ENCODE measurements at places on chromosomes 5 and 9. TPM values are rescaled to one million over a fixed set of nuclear protein-coding genes. Genes with fewer than 3 reads are reported as not detected.

Gene CATSPER3
- 0.40 TPM for total RNA-seq

Gene SERF1A
- total RNA-seq: 1.0 TPM

Gene SPINK4
- not detected for total RNA-seq

Gene APC
- 8.4 TPM for total RNA-seq

Gene TIGD6
- 5.2 TPM for total RNA-seq

Gene ARID3C
- 0.23 TPM for total RNA-seq

Gene FBP2
- total RNA-seq: not detected

Gene PCDHB11
- total RNA-seq: 0.05 TPM

Gene PCDHGA3
- total RNA-seq: not detected

Gene SLC46A2
- total RNA-seq: not detected

Gene SPATA6L
- total RNA-seq: 2.4 TPM

Gene CDKN2B-AS1
- not detected for total RNA-seq

Gene SLC6A18
- total RNA-seq: not detected

Gene C5orf58
- not detected for total RNA-seq

Gene GGTA1
- not detected for total RNA-seq

Gene CKMT2
- not detected for total RNA-seq

Gene HINT2
- 99.5 TPM for total RNA-seq

Gene ANKRD31
- total RNA-seq: 0.03 TPM

Gene NRARP
- total RNA-seq: 4.1 TPM

Gene C5
- 12.9 TPM for total RNA-seq

Gene LECT2
- not detected for total RNA-seq

Gene FOXD4L3
- 0.18 TPM for total RNA-seq

Gene PDLIM4
- not detected for total RNA-seq

Gene MEIKIN
- total RNA-seq: not detected

Gene UTP15
- total RNA-seq: 19.7 TPM

Gene MCC
- total RNA-seq: 0.39 TPM

Gene ANKRD18B
- 4.6 TPM for total RNA-seq

Gene PIP5KL1
- 1.4 TPM for total RNA-seq

Gene CD72
- 0.06 TPM for total RNA-seq

Gene TRIP13
- total RNA-seq: 68.0 TPM

Gene CD14
- total RNA-seq: 5.3 TPM

Gene RGS7BP
- total RNA-seq: not detected

Gene KLHL3
- total RNA-seq: 0.34 TPM

Gene C9
- not detected for total RNA-seq

Gene FBN2
- total RNA-seq: 16.8 TPM

Gene WDR5
- total RNA-seq: 62.8 TPM

Gene FAM53C
- total RNA-seq: 17.9 TPM

Gene PHF24
- 0.10 TPM for total RNA-seq

Gene SPATA31D4
- not detected for total RNA-seq

Gene STPG3
- not detected for total RNA-seq

Gene DIAPH1
- 105 TPM for total RNA-seq

Gene CSF2
- total RNA-seq: 1.7 TPM

Gene ATOX1
- total RNA-seq: 194 TPM

Gene FOXD4L6
- not detected for total RNA-seq
